ENCODE measurements at places on chromosomes 16 and 17.

DNA sequence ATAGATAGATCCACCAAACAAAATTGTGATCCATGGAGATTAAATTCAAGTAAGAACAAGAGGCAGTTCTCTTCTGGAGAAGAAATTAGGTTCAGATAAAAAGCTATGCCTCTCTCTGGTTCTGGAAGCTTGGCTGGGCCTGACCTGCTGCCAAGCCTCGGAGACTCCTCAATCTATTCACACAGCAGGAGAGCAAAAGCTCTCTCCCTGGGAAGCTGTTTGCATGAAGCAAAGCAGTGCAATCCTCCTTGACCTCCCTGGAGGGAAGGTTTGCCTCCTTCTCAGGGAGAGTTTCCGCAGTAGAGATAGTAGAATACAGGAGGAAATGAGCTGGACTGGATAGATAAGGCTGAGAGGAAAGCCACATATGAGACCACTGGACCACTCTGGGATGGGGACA lies 78.1 kb upstream of the GNAO1 start:
- DNase-seq = no peak

- DNase-seq = no peak
Observed at GRCh38 chr17:30597776-30598288, 120.6 kb downstream of the GOSR1 start.

DNA sequence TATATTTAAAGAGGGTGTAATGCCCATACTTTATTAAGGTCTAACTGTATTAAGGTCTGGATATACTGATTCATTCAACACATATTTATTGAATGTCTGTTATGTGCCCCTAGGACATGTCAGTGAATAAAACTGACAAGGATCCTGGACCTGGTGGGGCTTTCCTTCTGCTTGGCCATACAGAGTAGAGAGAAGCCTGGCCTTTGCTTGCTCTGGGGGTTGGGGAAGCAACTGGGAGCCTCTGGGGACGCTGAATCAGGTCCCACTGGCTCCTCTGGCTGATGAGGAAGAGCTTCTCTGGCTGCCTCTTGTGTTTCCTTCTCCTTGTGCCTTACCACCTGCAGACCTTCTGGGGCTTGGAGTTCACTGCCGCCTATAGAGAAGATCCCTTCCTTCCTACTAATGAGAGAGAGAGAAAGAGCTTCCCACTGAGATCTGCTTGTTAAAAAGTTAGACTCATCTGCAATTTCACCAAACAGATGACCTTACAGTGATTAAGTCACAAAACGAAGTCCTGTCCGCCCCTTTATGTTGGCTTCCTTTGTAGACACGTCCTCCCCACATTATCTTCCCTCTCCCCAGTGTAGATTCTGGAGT lies 49.7 kb downstream of the MSI2 start:
- no peak for DNase-seq

- DNase-seq = no peak
Observed at GRCh38 chr17:68627956-68628575, 26.9 kb upstream of the FAM20A start.

DNA sequence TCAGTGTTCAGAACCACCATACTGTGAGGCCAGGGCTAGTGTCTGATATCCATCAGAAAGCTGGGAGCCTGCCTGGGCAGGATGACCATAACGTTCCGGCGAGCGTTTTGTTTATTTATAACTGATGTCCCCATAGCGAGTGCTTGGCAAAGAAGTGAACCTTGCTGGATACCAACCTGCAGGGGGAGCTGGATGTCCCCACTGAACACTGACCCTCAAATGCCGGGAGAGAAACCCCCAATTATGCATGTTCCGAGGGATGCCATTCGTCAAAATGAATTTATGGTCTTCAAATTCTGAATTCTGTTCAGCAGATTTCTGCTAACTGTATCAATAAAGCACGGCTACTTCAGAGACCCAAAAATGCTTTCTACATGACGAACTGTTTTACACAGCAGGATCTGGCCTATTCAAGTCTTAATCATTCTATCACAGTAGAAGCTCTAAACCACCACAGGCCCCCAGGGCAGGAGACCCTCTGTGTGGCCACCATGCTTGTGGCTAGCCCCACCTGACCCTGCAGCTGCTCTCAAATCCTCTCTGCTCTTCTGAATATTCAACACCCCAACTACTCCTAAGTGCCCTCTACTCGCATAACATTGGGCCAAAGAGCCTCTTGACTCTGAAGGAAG lies 15.2 kb downstream of the MED24 start:
- peak; percentile 73 for DNase-seq

DNA sequence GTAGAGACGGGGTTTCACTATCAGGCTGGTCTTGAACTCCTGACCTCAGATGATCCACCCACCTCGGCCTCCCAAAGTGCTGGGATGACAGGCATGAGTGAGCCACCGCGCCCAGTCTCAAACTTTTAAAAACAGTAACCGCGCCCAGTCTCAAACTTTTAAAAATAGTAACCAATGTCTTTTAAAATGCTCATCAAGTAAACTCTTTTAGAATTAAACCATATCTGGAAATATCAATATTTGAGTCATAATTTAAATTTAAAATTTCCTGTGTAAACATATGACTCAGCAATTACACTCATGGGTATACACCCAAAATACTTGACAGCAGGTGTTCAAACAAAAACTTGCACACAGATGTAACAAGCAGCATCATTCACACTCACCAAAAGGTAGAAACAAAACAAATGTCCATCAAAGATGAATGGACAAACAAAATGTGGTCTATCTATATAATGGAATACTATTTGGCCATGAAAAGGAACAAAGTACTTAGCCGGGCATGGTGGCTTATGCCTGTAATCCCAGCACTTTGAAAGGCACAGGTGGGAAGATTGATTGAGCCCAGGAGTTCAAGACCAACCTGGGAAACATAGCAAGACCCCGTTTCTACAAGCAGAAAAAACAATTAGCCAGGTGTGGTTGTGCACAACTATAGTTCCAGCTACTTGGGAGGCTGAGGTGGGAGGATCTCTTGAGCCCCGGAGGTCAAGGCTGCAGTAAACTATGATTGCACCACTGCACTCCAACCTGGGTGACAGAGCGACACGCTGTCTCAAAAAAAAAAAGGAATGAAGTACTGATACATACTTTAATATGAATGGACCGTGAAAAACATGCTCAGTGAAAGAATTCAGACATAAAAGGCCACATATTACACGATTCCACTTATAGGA lies 20.2 kb downstream of the ENPP7 start:
- no peak for DNase-seq

GRCh38 chr17:38868817-38869525 lies 887 bp upstream of the LASP1 start:
- peak; percentile 24 for DNase-seq

DNA sequence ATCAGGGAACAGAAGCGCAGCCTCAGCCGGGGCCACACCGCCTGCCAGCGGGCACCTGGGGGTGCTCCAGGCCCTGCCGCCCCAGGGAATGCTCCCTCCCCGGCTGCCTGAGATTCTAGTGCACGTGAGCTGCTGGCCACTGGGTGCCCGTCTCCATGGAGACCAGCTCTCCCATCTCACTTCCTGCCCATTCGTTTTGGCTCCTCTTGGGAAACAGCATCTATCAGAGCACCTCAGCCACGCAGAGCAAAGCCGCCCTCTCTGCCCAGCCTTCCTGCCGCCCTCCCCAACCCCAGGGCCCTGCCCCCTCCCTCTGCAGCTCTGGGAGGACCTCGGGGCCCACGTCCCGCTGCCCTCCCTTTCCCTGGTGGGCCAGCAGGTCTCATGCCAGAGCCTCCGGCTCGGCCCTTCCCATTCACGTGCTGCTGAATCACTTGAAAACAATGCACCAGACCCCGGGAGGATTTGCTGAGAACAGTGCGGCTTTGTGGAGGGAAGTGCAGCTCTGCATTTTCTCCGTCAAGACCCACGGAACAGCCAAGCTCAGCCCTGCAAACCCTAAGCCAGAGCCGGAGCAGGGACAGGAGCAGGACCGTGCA lies 19.4 kb downstream of the CEP295NL start:
- DNase-seq = no peak

DNA sequence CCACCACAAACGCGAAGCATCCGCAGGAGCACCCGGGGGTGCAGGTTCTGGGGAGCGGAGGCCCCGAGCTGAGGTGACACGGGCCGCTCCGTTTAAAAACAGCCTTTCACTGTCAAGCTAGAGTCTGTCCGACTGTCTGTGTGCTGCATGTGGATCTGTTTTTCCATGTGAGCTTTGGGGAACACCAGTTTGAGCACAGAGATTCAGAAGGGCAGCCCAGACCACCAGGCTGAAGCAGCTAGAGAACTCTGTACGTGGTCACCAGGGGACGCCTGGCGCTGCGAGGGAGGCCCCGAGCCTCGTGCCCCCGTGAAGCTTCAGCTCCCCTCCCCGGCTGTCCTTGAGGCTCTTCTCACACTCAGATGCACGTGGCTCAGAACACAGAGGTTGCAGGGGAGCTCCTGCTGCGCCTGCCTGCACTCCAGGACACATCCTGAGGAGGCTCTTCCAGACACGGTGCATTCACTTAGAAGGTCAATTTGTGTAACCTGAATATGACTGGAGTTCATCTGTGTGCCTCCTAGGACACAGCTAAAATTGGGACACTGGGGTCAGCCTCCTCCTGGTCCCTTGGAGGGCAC lies 15.7 kb upstream of the FOXK2 start:
- no peak for DNase-seq

- no peak for DNase-seq
Observed at GRCh38 chr16:4976079-4976478, 17.9 kb downstream of the SEC14L5 start.

- DNase-seq = no peak
Observed at GRCh38 chr16:88451586-88452481, 1.2 kb upstream of the ZFPM1 start.

GRCh38 chr16:50941681-50942080 lies 199.8 kb downstream of the CYLD start:
- no peak for DNase-seq

DNA sequence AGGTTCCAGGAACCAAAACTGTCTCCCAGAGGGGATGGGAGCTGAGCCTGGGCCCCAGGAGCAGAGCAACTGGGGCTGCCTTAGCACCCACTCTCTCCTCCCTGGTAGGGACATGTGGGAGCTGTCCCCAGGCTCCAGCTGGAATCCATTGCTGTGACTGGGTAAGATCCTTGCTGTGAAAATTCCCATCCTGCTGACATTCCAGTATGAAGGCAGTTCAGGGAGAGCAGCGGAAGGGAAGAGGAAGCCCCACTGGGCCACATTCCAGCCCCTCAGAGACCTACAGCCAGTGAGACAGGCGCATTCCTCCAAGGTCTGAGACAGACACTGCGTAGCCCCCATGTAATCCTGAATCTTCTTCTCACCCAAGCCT lies 24.2 kb downstream of the MYO18A start:
- DNase-seq = no peak

DNA sequence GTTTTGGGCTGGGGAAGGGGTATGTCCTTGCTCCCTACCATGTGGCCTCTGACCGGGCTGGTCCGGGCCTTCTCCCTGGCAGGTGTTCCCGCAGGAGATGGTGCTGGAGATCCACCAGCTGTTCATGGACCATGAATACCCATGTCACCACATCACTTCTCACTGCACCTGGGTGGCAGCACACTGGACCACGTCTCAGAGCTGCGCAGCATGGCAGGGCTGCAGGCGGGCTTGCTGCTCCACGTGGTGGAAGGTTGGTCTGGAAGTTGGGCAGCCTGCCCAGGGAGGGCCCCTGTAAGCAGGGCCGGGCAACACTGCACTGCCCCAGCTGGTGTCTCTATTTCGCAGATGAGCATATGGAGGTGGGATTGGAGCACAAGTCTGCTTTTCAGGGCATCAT lies 169.5 kb upstream of the ZNF267 start:
- DNase-seq = no peak

GRCh38 chr16:80045861-80046260 lies 445.3 kb upstream of the MAF start:
- DNase-seq = no peak

GRCh38 chr16:11198828-11199227 lies 57.2 kb downstream of the SOCS1 start:
- no peak for DNase-seq

GRCh38 chr16:48378276-48378675 lies 6.9 kb downstream of the SIAH1 start:
- no peak for DNase-seq

GRCh38 chr17:4903051-4903818 lies at the start of gene CHRNE:
Gene CHRNE (minus strand): TSS chr17:4903098. CDS start chr17:4903063, 35 bp downstream.
- DNase-seq = peak; percentile 43

DNA sequence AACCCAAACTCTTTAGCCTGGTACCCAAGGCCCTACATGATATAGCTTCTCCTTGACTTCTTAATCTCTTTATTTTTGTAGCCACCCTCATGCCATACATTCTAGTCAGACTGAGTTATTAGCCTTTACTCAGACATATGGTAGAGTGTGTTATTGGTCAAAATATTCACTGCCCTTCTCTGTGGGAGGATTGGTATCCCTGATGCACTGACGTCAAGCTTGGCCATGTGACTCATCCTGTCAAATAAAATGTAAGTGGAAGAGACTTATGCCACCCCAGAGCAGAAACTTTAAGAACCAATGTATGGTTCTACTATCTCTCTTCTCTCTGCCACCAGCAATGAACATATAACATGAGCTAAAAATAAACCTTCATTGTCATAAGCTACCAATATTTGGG lies 12.2 kb upstream of the BEAN1 start:
- no peak for DNase-seq

- no peak for DNase-seq
Observed at GRCh38 chr16:52128361-52128760, 418.6 kb downstream of the TOX3 start.

DNA sequence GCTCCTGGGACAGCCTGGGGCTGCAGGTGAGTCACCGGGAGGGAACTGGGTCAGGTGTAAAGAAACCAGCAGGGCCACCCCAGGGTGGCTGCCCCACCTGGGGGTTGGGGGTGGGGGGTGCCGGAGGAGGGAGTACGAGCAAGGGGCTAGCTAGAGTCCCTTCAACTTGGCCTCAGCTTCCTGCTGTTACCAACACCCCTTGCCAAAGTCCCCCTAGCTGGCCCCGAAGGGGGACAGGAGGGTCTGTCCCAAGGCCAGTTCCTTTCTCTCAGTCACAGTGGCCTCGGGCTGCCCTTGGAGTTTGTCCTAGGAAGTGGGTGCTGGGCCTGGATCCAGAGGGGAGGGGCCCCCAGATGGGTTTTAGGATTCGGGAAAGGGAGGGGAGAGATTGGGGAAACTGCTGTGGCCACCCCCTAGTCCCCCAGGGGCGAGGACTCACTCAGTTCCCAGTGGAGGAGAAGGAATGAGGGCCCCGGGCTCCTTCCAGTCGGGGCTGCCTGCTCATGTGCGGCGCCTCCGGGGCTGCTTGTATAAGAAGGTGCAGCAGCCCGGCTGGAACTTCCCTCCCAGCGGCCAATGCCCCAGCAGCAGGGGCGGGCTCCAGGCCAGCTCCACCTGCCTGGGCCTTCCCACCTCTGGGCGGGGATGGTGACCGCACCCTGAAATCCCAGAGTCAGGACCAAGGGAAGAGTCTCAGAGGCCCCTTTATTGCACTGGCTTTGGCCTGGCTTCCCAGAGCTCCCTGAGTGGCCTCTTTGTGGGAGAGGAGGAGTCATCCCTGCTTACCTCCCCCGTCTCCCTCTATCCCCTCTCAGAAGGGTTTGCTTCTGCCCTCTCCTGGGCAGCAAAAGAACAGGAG lies 7.3 kb downstream of the ARHGAP27 start:
- no peak for DNase-seq

Measured in cerebellar nuclear complex (tissue), 1 donor.